ENCODE measurements at places on chromosomes 3 and 15.

GRCh38 chr15:68885070-68885469 lies 45.3 kb upstream of the SPESP1 start:
- H3K27me3 ChIP-seq, result no peaks in the 10 kb centered on the region
- no peaks in the 10 kb centered on the region for H3K36me3 ChIP-seq
- H3K4me3 ChIP-seq, result no peak overlapping the region
- peaks cover 13% of the 10 kb centered on the region for H3K4me1 ChIP-seq

DNA sequence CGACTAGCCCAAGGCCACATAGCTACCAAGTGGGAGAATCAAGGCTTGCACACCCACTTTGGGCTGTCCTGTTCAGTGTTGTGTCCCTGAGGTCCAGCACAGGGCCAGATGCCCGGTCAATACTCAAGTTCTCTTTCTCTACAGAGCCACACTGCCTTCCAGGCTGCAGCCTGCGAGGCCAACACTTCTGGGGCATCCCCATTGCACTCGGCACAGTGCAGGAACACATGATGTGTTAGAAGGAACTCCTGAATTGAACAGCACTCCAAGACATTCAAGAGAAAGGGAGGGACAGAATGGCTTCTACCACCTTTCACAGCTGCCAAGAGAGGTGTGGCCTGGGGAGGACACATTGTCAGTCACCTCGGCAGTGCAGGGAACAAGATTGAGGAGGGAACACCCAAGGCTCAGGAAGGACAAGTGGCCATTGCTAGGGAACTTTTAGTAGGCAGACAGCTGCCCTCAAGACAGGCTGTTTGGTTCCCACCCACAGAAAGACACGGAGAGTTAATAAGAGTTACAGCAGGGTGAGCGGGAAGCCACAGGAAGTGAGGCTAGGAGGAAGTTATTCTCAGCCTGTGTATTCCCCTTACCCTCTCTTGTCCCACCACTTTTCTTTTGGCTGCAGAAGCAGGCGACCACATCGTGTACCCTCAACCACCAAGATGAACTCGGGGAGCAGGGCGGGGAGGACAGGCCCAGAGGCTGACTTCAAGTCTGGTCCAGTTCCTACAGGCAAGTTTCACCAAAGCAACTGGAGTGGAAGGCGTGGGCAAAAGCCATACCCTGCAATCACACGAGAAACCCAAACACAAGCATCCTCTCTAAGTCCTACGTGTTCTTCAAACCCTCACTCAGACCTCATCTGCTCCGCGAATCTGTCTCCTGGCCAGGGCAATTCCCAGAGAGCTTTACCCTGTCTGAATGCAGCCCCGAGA lies 69.4 kb downstream of the SRGAP3 start:
- peak overlapping the region; percentile 3 for H3K27ac ChIP-seq
- DNase-seq, result no peak
- peaks cover 11% of the 10 kb centered on the region for H3K4me1 ChIP-seq

DNA sequence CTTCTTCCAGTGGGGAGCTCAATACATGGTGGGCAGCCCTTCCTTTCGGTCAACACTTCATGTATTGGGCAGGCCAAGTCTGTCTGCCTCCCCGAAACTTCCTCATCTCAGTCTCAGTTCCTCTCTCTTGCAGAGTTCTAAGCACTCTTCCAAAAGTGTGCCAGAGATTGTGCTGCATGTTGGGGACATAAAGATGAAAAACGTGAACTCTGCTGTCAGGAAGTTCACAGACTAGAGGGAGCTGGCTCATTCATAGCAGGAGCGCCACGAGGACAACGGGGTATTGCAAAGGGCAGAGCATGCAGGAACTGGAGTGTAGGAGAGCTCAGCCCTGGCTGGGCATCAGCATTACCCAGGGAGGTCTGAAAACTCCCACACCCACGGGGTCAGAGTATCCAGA lies 15.3 kb upstream of the EPHB3 start:
- H3K4me1 ChIP-seq, result no peaks in the 10 kb centered on the region
- no peak for DNase-seq

DNA sequence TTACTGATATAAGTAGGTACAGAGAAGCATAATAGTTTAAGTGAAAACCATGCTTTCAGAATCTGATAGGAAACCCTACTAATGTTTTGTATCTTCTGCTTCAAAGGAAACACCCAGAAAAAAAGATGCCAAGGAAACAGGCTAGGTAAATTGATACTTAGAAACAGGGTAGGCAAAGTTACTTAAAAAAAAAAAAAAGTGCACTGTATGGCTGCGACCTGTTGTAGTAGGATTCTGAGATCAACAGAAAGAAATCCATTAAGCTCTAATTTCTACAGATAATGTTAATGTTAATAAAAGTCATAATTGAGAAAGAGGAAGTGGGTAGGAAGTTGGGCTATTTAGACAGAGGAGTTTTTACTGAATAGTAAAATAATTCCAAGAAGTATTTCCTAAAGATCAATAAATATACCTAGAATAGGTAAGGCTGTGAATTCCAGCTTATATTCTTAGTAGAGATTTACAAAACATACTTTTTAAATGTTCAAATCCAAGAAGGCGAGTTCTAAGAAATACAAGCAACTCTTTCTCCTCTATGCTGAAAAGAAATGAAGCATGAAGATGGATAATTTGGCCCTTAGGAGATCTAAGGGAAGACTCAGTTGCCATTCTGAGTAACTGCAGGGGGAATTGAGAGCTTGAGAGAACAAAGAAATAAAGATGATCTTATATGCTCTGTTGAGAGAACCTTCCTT lies 24.1 kb upstream of the STT3B start:
- H3K4me3 ChIP-seq, result no peak overlapping the region
- H3K27me3 ChIP-seq, result peaks cover 18% of the 10 kb centered on the region
- H3K27ac ChIP-seq, result no peak overlapping the region
- H3K4me1 ChIP-seq, result no peaks in the 10 kb centered on the region

GRCh38 chr3:5122741-5123706 lies 932 bp downstream of the ARL8B start:
- peak overlapping the region; percentile 81 for H3K4me3 ChIP-seq
- peaks cover 14% of the 10 kb centered on the region for H3K36me3 ChIP-seq
- peaks cover 26% of the 10 kb centered on the region for H3K4me1 ChIP-seq
- no peaks in the 10 kb centered on the region for H3K27me3 ChIP-seq
- no peak for DNase-seq

DNA sequence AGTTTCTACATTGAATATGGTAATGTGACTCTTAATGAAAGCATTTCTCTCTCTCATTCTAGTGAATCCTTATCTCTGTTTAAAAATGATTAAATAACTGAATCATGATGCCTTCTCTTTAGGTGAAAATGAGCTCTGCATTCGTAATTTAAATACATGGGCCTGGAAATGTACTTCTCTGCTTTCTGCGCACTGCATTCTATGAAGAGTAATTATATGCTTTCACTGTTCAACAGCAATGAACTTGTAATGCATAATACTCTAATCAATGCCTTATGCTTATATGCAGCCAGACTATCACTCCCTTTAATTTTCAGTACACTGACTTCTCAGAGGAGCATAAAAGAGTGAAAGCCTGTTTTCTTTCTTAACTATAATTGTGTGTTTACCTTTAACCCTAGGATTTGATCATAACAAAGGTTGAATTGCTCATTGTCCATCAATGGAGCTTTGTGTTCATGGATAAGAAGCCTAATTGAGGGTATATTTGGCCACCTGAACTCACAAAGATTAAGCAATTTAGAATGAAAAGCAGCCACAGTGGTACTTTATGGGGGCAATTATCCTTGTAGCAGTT lies 330.8 kb upstream of the PDZRN3 start:
- H3K4me3 ChIP-seq, result no peak overlapping the region
- H3K27ac ChIP-seq, result no peak overlapping the region
- no peaks in the 10 kb centered on the region for H3K27me3 ChIP-seq
- H3K36me3 ChIP-seq, result no peaks in the 10 kb centered on the region

DNA sequence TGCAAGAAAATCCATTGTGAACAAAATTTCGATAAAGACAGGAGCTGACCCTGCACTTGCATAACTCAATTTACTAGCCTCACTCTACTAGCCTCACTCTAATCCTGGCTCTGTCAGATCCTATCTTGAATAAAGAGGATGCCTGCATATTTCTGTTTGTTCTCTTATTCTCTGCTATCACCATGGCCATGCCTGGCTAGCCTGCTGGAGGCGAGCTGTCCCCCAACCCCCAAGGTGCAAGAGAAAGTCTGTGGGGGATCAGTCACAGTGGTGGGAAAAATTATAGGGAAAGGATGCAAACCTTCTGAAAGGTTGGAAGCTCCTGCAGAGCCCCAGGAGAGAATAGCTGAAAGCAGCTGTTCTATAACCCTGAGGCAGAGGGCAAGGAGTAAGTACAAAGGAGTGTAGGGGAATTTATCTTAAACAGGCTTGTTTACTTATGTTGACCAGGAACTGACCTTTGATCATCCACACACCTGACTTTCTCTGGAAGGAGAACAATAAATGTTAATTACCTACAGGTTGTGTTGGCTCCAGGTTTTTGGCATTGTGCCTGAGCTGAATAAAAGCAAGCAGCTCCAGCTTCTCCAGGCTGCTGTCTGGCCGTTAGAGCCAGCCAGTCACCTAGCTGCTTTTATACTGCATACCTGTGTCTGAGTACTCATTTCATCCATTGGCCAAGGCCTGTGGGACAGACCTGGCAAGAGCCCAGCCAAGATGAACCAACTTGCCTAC lies 137.7 kb upstream of the RASGRP1 start:
- peak; percentile 70 for DNase-seq
- H3K4me1 ChIP-seq, result peaks cover 8% of the 10 kb centered on the region
- no peaks in the 10 kb centered on the region for H3K27me3 ChIP-seq

DNA sequence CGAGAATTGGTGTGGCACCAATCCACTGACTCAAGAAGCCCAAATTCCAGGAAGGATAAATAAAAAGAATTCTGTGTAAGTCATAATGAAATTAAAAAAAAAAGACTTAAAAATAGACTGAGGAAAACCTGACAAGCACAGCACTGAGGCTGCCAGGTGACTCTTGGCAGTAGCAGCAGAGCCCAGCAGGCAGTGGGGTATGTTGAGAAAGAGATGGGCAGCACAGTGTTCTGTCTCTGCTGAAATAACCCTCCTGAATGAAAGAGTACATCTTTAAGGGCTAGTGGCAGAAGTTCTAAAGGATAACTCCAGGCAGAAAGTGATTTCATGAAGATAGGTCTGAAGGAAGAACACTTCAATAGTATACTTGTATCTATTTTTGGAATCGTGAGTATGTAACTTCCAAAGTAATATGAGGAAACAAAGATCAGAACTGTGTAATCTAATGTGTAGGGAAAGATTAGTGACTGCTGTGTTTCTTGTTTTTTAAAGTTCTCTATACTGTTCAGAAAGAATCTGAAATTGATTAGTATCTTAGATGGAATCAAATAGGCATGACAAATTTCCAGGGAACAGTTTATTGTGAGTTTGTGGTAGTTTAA lies 75.9 kb downstream of the RAB7A start:
- no peak overlapping the region for H3K4me3 ChIP-seq
- DNase-seq, result no peak
- H3K27ac ChIP-seq, result no peak overlapping the region
- H3K36me3 ChIP-seq, result peaks cover 63% of the 10 kb centered on the region
- no peaks in the 10 kb centered on the region for H3K27me3 ChIP-seq

- no peak within 1 kb of the TSS for H3K4me3 ChIP-seq
- no peaks in the 10 kb centered on the region for H3K36me3 ChIP-seq
- H3K4me1 ChIP-seq, result no peaks in the 10 kb centered on the region
These were observed at the start of gene CCR4 for GRCh38 chr3:32951410-32951811. TSS of gene CCR4 (plus strand) at chr3:32951644. CDS start at chr3:32953423, 1,779 bp downstream.

- peak overlapping the region; percentile 59 for H3K27ac ChIP-seq
- no peak for DNase-seq
- H3K4me3 ChIP-seq, result no peak overlapping the region
These were observed 455.3 kb upstream of the NR2F2 start for GRCh38 chr15:95875121-95875643.

GRCh38 chr15:96031426-96032110 lies 298.9 kb upstream of the NR2F2 start:
- H3K27me3 ChIP-seq, result no peaks in the 10 kb centered on the region
- H3K36me3 ChIP-seq, result no peaks in the 10 kb centered on the region
- no peak overlapping the region for H3K4me3 ChIP-seq
- no peak overlapping the region for H3K27ac ChIP-seq

DNA sequence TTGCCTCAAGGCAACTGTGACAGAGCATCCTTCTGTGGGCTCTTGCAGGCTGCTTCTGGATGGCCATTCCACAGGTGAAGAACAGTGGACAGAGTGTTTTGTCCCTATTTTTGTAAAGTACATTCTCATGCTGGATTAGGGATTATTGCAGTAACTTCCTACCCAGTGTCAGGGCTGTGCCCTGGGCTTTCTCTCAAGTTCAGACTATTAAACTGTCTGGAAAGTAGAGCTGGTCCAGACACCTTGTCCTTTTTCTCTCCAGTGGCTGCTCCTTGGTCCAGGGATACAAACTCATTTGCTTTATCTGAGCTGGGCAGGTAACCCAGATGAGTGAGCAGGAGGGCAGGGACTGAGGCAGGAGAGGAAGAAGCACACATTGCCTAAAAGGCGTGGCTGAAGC lies 37.4 kb upstream of the AGBL1 start:
- H3K4me3 ChIP-seq, result no peak overlapping the region
- peaks cover 8% of the 10 kb centered on the region for H3K27me3 ChIP-seq
- H3K4me1 ChIP-seq, result no peaks in the 10 kb centered on the region
- no peak for DNase-seq
- no peaks in the 10 kb centered on the region for H3K36me3 ChIP-seq

GRCh38 chr3:97291901-97292300 lies 472.7 kb upstream of the ARL6 start:
- no peak overlapping the region for H3K4me3 ChIP-seq
- no peaks in the 10 kb centered on the region for H3K36me3 ChIP-seq
- H3K27ac ChIP-seq, result no peak overlapping the region
- no peaks in the 10 kb centered on the region for H3K27me3 ChIP-seq
- no peaks in the 10 kb centered on the region for H3K4me1 ChIP-seq
- DNase-seq, result no peak

- H3K27me3 ChIP-seq, result peaks cover 6% of the 10 kb centered on the region
- no peaks in the 10 kb centered on the region for H3K4me1 ChIP-seq
- H3K27ac ChIP-seq, result no peak within 1 kb of the TSS
These were observed 28.1 kb downstream of the LCMT2 start for GRCh38 chr15:43302205-43302817.

- H3K4me3 ChIP-seq, result no peak overlapping the region
- H3K4me1 ChIP-seq, result peaks cover 19% of the 10 kb centered on the region
- no peak for DNase-seq
These were observed 47.8 kb downstream of the IQGAP1 start for GRCh38 chr15:90435652-90436337.

DNA sequence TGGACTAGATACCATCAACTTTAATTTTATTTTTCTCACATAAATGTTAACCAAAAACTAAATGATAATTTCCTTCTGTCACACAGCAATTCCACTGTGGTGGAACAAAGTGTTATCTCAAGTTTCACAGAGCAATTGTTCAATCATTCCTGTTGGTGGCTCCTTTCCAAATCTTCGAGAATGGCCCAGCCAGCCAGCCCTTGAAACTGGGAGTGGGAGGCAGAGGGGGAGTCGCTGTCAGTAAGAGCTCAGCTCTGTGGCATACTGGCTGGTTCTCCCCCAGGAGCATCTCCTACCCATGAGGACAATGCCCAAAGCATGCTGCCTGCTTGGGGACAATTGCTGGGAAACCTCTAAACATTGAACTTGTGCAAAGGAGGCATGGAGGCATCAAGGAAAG lies 47.7 kb downstream of the MECOM start:
- no peaks in the 10 kb centered on the region for H3K4me1 ChIP-seq
- no peak overlapping the region for H3K27ac ChIP-seq
- no peaks in the 10 kb centered on the region for H3K27me3 ChIP-seq
- H3K36me3 ChIP-seq, result no peaks in the 10 kb centered on the region

GRCh38 chr15:100732211-100733055 lies 130.0 kb downstream of the ASB7 start:
- peaks cover 30% of the 10 kb centered on the region for H3K4me1 ChIP-seq
- H3K4me3 ChIP-seq, result no peak overlapping the region
- no peaks in the 10 kb centered on the region for H3K36me3 ChIP-seq
- no peak for DNase-seq
- H3K27ac ChIP-seq, result peak overlapping the region; percentile 56
